ENCODE measurements at places on chromosomes 5 and 9.

- no peak for DNase-seq
These were observed 104.5 kb upstream of the CHD1 start for GRCh38 chr5:99033014-99033900.

DNA sequence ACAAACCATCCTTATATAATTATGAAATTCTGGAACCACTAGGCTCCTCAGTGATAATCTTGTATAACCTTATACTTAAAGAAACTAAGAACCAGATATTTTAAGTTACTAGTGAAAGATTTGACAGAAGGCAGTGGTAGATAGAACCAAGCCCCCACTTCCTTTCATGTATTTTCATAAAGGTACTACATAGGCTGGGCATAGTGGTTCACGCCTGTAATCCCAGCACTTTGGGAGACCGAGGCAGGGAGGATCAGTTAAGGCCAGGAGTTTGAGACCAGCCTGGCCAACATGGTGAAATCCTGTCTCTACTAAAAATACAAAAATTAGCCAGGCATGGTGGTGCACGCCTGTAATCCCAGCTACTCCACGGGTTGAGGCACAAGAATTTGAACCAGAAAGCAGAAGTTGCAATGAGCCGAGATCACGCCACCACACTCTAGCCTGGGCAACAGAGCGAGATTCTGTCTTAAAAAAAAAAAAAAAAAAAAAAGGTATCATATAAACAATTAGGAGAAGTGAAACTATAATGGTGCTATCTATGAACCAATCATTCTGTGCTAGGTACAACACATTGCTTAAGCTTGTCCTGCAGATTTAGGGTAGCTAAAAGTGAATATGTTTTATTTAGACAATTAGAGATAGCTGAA is 27.9 kb upstream of the DTWD2 start:
- DNase-seq, result no peak

DNA sequence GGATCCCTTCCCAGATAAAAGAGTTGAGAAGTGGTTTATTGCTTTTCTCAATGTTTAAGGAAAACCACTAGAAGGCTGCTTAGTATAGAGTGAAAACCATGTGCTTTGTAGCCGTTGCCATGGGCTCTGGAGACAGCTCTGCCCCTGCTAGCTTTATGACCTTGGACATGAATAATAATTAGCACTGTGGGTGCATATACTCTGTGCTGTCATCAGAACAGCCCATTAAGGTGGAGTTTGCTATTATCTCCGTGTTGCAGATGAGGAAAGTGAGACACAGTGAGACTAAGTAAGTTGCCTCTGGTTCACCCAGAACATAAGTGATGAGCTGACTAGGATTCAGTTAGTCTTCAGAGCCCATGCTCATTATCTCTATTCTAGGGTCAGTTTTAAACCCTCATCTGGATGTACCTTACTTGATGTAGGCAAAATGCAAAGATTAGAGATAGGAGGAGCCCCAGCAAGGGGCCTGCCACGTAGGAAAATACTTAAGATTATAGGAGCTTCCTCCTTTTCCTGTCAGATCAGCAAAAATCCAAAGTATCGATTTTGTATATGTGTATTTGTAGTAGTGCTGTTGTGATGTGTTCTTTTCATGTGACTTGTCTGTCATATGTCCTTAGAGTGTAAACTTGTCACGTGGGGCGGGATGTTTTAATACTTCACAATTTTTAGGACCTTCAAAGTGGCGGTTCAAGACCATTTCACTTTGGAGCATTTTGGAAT is 102.5 kb downstream of the TLE4 start:
- no peak for DNase-seq

- no peak for DNase-seq
These were observed 1.9 kb upstream of the MSX2 start for GRCh38 chr5:174722500-174722899.

DNA sequence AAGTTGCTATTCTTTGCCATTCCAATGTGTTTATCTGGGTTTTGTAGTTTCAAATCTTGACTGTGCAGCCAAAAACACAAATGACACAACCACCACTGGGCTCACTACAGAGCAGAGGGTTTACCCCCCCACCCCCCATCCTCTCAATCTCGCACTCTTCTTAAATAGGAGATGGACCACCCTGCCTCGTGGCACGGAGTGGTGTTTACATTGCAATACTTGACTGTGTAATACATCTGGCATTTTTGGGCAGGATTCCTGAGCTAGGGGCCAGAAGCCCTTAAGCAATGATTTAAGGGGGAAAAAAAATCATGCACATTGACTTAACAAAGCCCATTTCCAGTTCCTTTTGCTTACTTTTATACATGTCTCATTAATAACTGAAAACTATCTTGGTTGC is 19.0 kb downstream of the PTCH1 start:
- DNase-seq, result no peak

GRCh38 chr9:83471241-83471640 is 67.0 kb downstream of the FRMD3 start:
- no peak for DNase-seq

DNA sequence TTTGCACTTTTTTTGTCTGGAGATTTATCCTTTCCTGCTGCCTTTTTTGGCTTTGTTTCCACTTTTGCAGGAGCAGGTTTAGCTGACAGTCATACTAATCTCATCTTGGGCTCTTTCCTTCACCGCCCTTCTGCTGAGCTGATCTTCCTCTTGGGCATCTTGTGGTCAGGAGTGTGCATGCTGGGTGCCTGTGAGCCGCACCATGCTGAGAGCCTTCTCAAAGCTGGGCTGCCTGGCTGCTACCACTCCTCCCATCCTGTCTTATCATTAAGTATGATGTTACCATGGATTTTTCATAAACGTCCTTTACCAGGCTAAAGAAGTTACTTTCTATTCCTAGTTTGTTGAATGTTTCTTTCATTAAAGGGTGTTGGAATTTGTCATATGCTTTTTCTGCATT is 49.5 kb upstream of the MCCC2 start:
- DNase-seq, result no peak

DNA sequence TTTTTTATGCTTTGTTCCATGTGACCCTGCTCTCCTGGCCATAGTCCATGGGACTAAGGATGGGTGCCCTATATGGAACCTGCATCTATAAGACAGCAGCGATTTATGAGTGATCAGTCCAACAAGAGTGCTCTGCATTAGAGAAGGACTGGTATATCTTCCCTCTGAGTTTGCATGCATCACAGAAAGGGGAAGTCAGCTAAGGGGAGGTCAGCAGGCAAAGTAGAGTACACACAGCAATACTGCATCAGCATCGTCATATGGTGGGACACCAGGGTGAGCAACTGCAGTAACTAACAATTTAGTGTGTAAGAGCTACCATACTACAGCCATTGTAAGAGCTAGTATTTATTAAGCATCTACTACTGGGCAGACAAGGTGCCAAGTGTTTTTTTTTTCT is 311.3 kb downstream of the NDUFS4 start:
- no peak for DNase-seq

DNA sequence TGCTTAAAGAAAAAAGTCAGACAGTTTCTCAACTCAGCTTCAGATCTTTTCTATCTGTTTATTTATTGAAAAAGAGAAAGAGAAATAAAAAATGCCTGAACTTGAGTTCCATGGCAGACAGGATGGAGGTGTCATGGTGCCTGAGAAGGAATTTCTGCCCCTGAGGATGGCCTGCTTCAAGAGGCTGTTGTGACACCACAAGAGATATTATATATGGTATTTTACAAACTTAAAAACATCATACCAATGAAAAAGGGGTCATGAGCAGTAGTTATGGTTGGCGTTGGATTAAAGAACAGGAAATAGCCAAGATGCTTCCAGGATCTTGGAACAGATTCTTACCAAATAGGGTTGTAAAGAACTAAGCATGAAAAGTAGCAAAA is 344.6 kb downstream of the GLIS3 start:
- no peak for DNase-seq

- no peak for DNase-seq
These were observed 30.0 kb upstream of the SH3RF2 start for GRCh38 chr5:145906401-145906800.

DNA sequence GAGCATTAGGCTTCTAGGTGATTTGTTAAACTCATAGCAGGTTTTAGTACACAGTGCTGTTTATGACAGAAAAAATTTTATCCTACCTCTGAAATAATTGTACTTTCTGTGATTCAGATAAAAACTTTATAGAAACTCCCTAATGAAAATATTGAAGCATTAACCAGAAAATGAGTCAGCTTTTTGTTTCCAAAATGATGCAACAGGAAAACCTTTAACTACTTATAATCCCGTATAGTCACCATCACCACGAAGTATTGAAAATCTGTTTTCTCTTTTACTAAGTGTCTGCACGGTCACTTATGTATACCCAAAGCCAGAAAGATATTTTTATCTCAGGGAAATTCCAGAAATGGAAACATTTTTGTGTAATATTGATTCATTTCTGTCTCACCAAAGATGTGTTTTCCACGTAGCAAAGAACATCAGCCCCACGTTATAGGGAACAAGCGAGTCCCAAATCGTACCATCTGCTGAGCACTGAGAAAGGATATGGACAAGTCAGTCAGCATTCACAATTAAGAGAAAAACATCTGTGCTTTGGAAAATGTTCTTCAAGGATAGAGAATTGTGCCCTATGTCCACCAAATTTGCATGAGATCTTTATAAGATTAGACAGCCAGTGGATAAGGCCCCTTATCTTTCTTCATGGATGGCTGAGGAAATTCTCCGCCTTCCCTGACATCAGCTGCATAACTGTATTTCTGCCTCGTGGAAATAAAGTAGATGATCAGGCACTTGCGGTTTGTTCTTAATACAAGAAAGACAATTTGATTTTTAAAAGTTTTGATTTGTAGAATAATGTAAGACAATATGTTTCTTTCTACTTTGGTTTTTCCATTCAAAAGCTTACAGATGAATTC is 41.9 kb downstream of the TNFAIP8 start:
- DNase-seq, result peak; percentile 39

DNA sequence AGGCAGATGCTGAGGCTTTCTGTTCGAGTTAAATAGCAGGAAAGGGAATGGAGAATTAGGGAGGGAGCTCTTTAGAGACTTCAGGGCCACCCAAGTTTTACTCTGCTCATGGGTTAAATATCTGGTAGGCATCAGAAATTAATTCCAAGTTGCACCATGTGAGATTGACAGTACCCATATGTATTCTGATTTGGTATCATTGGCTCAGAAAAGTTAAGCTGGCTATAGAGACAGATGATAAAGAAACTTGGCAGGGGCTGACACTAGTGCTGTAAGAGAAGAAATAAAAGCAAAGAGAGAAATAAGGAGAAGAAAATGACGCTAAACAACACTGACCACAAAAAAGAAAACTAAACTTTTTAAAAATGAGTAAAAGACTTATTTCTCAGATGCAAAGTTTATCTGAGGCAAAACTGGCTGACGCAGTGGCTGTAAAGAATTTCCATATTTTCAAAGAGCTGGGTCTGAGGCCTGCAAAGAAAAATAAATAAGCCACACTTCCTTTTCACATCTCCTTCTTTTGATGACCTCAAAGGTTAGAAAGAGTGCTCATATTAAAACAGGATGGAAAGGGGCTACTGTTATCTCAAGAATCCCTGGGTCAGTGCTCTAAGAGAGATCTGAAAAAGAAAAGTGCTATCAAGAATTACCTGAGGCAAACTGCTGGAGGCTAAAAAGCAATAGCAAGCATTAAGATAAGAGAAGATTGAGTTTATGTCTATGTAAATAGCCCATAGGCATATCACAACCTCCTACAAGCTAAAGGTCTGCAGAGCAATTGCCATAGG is 399.0 kb upstream of the MEF2C start:
- DNase-seq, result no peak

DNA sequence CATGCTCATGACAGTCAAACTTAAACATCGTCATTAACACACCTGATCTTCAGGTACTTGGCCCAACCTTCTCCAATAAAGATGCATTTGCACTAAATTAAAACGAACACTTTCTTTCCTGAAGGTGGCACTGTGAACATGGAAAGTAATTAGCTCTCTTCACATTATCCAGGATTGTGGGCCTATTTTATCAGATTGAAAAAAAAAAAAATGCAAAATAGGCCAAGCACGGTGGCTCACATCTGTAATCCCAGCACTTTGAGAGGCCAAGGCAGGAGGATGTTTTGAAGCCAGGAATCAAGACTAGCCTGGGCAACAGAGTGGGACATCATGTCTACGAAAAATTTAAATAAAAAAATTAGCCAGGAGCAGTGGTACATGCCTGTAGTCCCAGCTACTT is 14.4 kb upstream of the CDC20B start:
- no peak for DNase-seq
